Esophagus squamous epithelium (tissue), 5 donors: ENCODE measurements at places on chromosomes 11 and 22.

DNA sequence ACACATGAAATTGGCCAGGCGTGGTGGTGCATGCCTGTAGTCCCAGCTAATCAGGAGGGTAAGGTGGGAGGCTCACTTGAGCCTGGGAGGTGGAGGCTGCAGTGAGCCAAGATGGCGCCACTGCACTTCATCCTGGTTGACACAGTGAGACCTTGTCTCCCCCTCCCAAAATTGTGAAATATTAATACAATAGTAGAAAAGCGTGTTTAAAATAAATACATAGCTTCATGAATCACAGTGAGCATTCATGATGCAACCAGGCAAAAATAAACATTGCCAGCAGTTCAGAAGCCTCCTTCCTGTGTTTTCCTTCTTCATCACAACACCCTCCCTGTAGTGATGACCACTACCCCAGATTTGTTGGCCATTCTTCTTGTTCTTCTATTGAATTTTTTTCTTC lies 4.3 kb upstream of the TEAD1 start:
- no peak for DNase-seq

DNA sequence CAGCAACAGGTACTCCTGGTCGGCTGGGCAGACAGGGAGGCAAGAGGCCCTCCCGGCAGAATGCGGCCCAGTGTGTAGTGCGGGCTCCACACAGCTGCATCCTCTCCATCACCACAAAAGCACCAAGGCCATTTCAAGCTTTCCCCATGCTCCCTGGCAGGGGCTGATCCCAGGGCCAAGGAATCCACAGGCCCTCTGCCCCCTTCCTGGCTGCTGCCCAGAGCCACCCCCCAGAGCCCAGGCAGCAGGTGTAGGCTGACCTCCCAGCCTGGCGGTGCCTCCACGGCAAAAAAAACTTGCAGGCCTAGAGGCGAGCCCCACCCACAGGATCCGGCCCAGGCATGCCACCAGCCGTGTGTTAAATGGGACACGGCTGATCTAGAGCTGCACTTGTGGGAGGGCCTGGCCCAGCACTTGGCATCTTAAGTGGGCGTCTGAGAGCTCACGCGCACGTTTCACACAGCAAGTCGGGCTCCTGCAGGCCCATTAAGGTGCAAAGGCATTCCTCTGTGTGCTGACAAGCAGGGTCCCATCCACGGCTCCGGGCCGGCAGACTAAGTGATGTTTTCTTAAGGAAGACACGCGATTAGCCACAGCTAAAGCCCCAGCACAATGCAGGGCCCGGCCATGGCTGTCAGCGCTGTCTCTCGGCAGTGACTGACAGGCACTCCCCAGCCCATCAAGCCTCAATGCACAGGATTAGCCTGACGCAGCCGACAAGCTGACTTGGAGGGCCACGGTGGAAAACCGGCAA lies 19.8 kb upstream of the GNB1L start:
- DNase-seq: no peak

- DNase-seq: no peak
Observed at GRCh38 chr11:115499241-115499799, 4.9 kb downstream of the CADM1 start.

DNA sequence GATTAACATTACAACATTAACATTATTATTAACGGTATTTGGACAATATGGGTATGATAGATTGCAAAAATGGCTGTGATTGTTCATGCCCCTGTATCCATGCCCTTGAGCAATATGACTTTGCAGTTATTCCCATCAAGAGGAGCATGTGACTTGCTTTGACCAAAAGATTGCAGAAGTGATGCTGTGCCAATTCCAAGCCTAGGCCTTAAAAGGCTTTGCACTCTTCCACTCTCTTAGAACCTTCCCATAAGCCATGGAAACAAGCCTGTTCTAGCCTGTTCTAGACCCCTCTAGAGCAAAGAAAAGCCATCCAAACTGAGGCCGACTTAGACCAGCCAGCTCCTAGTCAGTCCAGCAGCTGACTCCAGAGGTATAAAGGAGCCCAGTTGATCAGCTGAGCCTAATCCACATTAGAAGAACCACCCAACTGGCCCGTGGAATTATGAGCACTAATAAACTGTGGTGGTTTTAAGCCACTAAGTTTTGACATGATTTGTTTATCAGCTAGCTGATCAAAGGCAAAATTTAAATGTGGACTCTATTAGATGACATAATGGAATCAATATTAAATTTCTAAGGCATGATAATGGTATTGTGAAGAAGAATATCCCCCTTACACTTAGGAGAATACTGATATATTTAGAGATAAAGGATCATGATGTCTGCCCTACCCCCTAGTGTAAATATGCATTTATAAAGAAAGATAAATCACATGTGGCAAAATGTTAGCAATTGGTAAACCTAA lies 28.6 kb downstream of the RAB30 start:
- DNase-seq: no peak

DNA sequence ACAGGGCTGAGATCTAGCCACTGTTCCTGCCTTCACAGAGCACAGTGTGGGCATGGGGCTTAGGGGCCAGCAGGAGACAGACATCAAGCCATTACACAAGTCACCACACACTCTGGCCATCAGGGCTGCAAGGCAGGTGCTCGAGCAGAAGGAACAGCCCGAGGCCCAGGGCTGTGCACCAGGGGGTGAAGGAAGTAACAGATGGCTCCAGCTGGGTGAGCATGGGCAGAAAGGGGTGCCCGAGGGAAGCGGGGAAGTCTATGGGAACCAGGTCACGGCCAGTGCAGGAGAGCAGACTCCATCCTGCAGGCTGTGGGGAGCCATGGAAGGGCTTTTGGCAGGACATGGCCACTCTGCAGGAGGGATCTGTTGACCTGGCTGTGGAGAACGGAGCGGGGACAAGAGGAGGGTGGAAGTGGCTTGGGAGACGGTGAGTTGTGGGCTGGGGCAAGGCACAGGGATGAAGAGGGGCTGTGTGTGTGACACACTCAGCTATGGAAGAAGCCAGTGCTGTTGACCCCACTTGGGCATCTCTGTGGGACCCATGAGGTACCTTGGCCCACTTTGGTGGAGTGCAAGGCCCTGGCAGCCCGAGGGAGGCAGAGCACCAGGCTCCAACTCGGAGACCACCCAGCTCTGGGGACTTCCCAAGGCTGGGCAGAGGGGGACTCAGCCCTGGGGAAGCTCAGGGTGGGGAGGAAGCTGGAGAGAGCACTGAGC lies 3.6 kb downstream of the C11orf68 start:
- no peak for DNase-seq

GRCh38 chr11:7749456-7749855 lies 43.2 kb upstream of the OVCH2 start:
- DNase-seq: no peak

DNA sequence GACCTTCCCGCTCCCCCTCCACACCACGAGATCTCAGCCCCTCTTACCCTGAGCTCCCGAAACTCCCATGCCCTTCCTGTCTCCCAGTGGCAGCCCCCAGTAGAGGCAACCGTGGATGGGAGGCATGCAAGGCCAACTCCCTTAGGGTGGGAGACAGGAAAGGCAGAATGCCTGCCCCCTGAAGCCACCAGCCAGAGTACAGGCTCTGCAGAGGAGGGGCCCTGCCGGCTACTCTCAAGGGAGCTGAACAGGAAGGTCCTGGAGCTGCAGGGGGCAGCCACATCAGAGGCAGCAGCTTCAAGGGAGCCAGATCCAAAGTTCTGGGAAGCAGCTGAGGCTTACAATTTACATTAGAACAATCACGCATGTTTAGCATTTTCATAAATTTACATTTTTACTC lies 38.3 kb downstream of the PDE2A start:
- no peak for DNase-seq

GRCh38 chr11:114812733-114813132 lies 134.4 kb downstream of the NXPE2 start:
- DNase-seq: no peak

DNA sequence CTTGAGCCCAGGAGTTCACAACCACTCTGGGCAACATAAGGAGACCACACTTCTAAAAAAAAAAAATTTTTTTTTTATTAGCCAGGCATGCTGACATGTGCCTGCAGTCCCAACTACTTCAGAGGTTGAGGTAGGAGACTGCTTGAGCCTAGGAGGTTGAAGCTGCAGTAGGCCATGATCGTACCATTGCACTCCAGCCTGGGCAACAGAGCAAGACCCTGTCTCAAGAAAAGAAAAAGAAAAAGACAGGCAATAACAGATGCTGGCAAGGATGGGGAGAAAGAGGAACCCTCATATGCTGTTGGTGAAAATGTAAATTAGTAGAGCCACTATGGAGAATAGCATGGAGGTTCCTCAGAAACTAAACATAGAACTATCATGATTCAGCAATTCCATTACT lies 64.8 kb downstream of the PAK1 start:
- no peak for DNase-seq

GRCh38 chr22:49663823-49664222 lies 163.8 kb downstream of the BRD1 start:
- DNase-seq: no peak

DNA sequence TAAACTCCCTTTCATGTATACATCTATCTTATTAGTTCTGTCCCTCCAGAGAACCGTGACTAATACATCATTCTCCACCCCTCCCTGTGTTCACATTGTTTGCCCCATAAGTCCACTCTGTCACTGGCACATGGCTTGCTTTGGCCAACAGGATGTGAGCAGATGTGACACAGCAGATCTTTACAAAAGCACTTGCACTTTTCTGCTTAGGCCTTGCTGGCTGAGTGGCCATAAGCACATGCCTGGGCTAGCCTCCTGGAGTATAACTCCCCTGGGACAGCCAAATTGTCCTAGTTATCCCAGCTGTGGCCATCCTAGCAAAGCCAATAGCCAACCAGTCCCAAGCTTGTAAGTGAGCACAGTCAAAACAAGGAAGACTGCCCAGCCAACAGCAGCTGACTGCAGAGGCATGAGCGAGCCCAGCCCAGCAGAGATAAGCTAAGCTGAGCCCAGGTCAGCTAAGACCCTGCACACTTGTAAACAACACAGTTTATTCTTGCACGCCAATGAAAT lies 9.7 kb upstream of the RCN1 start:
- DNase-seq: no peak

GRCh38 chr22:20857247-20857643 lies 1.4 kb downstream of the PI4KA start:
- no peak for DNase-seq

GRCh38 chr11:115324581-115325432 lies 179.4 kb downstream of the CADM1 start:
- no peak for DNase-seq

DNA sequence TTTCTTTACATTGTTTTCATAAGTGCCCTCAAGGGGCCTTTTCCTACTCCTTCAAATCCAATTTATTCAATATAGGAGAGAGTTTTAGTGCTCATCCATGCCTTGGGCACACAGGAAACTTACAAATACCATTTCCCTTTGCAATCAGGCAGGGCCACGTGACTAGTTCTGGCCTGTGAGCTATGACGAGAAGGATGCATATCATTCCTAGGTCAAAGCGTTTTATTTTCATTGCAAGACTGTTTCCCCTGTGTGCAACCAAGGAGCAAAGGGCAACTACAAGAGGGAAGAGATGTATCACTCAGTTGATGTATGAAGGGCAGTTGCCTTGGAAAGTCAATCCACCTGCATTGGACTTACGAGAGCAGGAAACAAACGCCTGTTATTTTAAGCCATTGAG lies 1.9 kb upstream of the TRAF6 start:
- no peak for DNase-seq

DNA sequence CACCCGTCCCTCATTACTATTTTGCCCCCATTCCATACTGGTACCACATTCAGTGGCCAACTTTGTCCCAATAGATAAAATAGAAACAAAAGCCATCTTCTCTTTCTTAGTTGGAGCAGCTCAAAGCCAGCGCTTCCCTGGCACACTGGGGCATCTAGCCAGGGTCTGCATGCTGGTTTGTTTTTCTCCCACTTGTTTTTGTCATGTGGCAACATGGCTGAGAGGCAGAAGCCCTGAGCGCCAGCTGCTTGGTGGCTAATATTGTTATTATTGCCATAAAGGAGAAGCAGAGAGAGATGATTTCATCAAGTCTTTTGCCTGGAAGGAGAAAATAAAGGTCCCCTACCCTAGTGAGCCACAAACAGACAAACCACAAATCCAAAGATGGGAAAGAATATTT lies 48.4 kb upstream of the CRTAM start:
- DNase-seq: no peak

- DNase-seq: no peak
Observed at GRCh38 chr11:11468954-11469353, 115.9 kb upstream of the CSNK2A3 start.

- DNase-seq: no peak
Observed at GRCh38 chr22:45533703-45534102, 31.0 kb downstream of the FBLN1 start.

- DNase-seq: no peak
Observed at GRCh38 chr22:48918585-48919186, 909.0 kb downstream of the BRD1 start.

- DNase-seq: no peak
Observed at GRCh38 chr22:21873619-21874018, 6.2 kb upstream of the MAPK1 start.

DNA sequence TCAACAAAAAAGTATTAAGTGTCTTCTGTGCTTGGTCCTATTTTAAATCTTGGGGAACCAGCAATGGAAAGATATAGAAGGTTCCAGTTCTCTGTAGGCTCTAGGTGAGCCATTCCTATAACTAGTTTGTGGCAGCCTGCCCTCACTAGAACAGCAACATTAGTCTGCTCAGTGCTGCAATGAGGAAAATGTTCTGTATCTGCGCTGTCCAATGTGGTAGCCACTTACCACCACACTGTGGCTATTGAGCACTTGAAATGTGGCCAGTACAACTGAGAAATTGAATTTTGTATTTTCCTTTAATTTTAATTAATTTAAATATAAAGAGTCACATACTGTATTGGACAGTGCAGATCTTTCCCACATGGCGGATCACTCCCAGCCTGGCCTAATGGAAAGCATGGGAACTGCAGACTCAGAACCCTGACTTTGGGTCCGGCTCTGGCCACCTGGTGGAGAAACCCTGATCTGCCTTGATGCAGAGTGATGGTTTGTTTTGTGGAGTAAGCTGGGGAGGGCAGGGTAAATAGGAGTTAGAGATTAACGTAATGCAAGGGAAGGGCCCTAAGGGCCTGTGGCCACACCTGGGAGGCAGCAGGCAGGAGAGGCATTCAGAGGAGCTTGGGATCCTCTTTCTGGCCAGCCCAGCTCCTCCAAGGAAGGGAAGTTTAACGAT lies 101.0 kb downstream of the ME3 start:
- no peak for DNase-seq

GRCh38 chr11:68037411-68038225 lies 1.2 kb upstream of the TCIRG1 start:
- DNase-seq: no peak

DNA sequence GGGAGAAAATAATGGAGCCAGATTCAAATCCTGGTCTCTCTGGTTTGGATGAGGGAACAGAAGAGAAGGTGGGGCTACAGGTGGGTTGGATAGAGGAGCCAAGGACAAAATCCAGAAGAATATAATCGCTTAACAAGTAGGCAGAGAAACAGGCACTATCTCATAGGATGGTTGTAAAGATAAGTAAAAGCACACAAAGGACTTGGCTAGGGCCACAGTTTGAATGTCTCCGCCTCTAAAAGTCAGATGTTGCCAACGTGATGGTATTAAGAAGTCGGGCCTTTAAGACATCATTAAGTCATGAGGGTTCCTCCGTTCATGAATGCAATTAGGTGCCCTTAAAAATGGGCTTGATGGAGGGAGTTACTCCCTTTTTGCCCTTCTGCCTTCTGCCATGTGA lies 42.8 kb downstream of the SIK3 start:
- DNase-seq: no peak
